GM12892 (cell line): ENCODE measurements at places on chromosomes 4 and X.

GRCh38 chrX:38799995-38800580 lies 1.2 kb upstream of the MID1IP1 start:
- no peak for DNase-seq

DNA sequence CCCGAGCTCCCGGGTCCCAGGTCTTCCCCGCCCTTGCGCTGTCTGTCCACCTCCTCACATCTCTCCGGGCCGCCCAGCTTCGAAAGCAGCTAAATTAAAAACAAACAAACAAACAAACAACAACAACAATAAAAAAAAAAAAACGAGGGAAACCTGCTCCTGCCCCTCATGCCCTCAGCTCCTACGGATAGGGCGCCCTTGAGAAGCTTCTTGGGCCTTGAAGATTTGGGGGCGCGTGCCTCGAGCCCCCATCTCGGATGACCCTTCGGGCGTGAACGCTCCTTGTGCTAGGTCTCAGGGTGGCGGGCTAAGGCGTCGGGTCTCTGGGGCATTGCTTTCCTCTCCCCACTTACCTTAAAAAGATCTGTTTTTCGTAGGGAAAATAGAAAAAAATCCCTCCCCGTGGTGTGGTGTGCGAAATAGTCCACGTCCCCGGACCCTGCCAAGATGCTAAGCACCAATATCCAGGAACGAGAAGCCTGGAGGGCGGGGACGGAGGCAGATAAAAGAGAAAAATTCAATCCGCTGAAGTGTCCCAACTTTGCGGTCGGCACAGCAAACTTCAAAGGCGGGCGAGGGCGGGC lies 603 bp downstream of the NDNF start:
- no peak for DNase-seq

DNA sequence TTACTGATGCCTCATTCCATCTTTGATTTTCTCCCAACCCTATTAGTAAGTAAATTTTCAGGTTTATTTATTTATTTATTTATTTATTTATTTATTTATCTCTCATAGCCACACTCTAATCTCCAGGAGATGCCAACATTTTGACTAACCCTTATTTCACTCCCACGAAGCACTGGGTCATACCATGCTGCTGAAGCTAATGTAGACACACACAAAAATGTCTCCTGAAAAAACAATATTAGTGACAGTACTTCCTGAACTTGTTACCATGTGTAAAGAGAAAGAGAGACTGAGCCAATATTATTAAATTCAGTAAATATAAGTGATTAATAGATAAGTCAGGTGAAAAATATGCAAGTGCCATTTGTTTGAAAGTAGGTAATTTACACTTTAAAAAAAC lies 402.7 kb downstream of the C4orf33 start:
- no peak for DNase-seq

- no peak for DNase-seq
Measured at GRCh38 chr4:22850055-22850454, 157.3 kb downstream of the GBA3 start.

DNA sequence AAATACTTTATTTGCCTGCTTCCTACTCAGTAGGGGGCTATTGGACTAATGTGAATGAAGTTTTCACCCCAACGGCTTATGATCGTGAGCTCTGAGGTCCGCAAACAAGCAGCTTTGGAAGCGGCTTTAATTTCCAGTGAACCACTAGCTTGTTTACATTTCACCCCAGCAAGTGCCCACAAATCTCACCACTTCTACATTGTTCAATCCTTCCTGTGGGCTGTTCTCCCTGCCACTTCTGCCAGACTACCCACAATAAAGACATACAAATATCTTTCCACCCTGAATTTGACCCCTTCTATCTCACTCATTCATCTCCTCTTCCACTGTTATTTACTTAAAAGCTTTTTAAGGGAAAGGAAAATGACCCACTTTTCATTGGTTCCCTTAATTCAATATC lies 98.0 kb downstream of the CDS1 start:
- DNase-seq: no peak

- DNase-seq: no peak
Measured at GRCh38 chrX:150506020-150506419, 62.4 kb upstream of the MTM1 start.

DNA sequence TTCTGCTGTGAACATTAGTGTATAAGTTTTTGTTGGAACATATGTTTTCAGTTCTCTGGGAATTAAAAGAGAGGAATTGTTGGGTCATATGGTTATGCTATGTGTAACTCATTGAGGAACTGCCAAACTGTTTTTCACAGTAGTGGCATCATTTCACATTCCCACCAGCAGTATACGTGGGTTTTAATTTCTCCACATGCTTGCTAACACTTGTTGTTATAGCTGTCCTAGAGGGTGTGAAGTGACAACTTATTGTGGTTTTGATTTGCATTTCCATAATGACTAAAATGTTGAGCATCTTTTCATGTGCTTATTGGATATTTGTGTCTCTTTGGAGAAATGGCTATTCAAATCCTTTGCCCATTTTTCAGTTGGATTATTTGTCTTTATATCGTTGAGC lies 13.7 kb downstream of the APELA start:
- DNase-seq: no peak

- DNase-seq: no peak
Measured at GRCh38 chrX:31609130-31609529, 537.3 kb upstream of the FTHL17 start.

- no peak for DNase-seq
Measured at GRCh38 chr4:6751611-6752485, 30.7 kb upstream of the KIAA0232 start.

DNA sequence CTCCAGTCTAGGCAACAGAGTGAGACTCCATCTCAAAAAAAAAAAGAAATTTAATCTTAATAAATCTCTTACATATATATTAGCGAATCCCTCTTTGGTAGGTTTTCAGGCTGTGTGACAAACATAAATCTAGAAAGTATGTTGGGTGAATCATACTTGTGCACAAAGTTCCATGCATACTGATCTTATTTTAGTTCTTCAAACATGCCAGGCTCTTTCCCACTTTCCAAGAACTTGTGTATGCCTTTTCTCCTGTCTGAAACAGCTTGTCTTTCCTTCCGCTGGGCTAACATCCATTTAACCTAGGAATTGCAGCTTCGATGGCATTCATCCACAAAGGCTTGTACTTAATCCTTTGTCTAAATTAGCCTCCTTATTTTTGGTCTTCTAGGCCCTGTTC lies 156.6 kb upstream of the CASK start:
- DNase-seq: no peak

DNA sequence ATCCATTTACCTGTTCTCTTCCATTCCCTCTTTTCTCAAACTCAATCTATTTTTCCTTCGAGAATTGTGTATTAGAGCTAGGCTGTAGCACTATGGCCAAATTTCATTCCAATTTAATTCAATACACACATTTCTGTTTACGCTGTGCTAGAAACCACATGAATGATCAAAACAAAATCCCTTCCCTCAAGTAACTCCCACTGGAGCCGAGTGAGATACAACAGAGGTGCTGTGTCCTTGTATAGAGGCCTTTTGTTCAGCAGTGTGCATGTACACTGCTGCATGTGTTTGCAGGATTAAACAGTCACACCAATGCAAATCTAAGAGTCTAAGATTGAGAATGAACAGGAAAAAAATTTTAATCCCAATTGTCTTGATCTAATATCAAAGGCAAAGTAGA lies 734.2 kb downstream of the RAPGEF2 start:
- DNase-seq: no peak

DNA sequence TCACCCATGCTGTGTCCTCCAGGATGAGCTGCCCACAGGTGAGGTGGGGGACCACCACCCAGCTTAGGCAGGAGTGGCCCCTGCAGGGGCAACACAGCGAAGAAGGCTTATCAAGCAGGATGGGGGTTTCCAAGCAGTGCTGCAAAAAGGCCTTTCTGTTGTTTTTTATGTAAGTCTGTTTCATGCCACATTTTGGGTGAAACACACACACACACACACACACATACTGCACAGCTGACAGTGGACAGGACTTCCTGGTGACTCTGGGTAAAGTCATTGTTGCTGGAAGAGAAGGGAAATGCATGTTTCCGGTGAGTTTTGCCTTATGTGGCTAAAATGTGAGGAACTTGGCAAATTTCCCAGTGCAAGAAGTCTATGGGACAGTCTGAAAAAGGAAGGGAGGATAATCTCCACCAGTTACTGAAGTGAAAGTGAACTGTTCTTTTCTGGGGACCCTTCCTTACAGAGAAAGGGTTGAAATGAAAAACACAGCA lies 119.2 kb downstream of the IRF2 start:
- DNase-seq: peak; percentile 19

DNA sequence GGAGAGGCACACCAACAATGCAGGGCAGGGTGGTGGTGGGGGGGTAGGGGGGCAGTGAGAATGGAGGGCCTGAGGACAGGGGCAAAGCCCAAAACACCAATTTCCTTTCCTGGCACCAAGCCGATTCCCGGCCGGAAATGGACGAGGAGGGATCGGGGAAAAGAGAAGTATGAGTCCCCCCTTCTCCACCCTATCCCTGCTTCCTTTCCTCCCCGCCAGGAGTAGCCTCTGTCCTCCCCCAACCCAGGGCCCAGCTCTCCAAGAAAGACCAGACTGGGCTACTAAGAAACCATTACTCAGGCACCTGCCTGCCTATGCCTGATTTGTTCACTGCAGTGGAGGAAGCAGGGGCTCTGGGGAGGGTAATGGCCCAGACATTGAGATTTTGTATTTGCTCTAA lies 402 bp downstream of the CCDC120 start:
- DNase-seq: no peak

GRCh38 chrX:13471269-13471668 lies 98.1 kb upstream of the EGFL6 start:
- no peak for DNase-seq

GRCh38 chr4:107863416-107863815 lies 38.7 kb downstream of the SGMS2 start:
- no peak for DNase-seq

- no peak for DNase-seq
Measured at GRCh38 chr4:111836601-111837000, 308.7 kb upstream of the FAM241A start.

GRCh38 chrX:12378706-12379105 lies 240.4 kb downstream of the FRMPD4 start:
- DNase-seq: no peak

- DNase-seq: no peak
Measured at GRCh38 chr4:85953651-85954018, 406.2 kb downstream of the MAPK10 start.

DNA sequence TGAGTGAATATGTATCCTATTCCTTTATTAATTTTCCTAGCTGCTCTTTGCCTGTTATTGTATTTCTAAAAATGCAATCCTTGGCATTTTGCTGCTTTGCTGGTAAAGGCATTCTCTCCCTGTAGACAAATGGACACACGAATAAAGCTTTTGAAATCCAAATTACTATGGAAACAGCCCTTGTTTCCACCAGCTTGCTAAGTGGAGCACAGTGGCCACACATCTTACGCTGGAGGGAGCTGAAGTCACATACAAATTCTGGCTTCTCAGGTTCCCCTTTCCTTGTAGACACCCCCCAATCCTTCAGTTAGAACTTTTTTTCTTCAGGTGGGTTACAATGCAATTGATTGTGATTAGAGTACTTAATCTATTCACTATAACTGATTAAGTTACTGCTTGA lies 66.2 kb downstream of the AGA start:
- DNase-seq: no peak

- no peak for DNase-seq
Measured at GRCh38 chr4:69689599-69689998, 36.6 kb upstream of the UGT2A1 start.

DNA sequence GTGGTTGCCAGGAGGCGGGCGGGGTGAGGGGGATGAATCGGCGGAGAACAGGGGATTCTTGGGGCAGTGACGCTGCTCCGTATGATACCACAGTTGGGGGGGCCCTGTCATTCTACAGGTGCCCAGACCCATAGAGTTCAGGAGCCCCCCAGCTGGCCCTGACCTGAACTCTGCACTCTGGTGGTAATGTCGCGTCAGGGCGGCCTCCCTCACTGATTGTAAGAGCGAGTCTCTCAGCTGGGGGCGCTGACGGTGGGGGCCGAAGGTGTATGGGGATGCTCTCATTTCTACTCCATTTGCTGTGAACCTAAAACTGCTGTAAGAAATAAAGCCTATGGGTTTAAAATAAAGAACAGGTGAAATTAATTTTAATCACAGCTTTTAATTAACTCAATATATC lies 91.8 kb upstream of the PSAPL1 start:
- no peak for DNase-seq

GRCh38 chrX:42151808-42152207 lies 228.5 kb upstream of the CASK start:
- DNase-seq: no peak

GRCh38 chr4:102842367-102842766 lies 15.0 kb upstream of the UBE2D3 start:
- no peak for DNase-seq

DNA sequence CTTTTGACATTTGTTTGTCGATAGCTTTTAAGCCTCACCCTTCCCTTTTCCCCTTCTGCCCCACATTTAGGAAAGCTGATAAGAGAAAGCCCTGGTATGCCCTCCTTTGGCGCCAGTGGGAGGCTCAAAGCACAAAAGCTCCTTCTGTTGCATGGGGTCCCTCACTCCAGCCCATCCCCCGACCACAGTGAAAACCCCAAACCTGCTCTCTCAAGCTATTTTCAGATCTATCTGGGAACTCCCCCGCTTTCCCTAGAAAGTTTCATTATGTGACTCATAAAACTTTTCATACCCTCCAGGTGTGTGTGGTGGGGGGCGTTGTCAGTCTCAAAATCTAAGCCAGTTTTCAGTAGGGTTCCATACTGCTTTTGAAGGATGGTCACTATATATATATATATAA lies 259.0 kb upstream of the PCDH7 start:
- DNase-seq: no peak

DNA sequence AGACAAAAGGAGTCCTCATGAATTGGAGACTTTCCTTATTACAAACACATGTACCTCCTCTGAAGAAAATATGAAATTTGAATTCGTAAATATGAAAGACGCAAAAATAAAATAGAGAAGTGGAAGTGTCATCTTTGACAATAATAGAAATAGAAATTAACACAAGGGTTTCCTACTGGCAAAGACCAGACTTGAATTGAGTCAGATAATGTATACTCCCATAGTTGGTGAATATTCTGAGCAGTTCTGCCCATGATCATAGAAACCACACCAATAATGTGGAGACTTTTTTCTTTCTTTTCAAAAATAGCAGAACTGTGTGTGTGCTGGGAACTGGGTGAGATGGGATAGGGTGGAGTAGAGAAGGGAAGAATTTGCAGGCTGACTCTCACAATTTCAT lies 277.7 kb upstream of the TET2 start:
- no peak for DNase-seq

GRCh38 chr4:20487446-20487845 lies 212.8 kb upstream of the PACRGL start:
- no peak for DNase-seq

DNA sequence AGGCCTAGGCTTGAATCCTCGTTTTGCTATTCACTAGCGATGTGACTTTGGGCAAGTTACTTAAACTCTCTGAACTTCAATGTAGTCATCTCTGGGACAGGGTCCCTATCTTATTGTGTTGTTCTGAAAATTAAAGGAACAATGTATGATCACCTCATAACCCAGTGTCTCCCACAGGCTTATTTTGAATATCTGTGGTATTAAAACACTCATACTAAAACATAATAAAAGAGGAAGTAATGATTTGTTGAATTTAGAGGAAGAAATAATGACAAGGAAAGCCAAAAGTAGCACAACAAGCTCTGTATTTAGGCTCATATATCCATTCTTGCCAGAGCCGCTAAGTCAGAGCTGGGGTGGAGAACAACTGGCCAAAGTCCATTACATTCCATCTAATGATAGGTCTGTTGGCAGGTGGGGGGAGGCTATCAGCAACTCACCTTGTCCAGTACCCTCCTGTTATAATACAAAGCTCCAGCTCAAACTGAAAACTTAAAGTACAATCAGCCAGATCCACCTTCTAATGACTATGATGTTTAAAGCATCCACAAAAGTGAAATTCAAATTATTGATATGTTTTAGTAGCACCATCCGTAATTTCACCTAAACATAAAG lies 64.5 kb upstream of the LSM6 start:
- no peak for DNase-seq
